NCI-H510A (cell line): ENCODE measurements at places on chromosomes 16 and 17.

DNA sequence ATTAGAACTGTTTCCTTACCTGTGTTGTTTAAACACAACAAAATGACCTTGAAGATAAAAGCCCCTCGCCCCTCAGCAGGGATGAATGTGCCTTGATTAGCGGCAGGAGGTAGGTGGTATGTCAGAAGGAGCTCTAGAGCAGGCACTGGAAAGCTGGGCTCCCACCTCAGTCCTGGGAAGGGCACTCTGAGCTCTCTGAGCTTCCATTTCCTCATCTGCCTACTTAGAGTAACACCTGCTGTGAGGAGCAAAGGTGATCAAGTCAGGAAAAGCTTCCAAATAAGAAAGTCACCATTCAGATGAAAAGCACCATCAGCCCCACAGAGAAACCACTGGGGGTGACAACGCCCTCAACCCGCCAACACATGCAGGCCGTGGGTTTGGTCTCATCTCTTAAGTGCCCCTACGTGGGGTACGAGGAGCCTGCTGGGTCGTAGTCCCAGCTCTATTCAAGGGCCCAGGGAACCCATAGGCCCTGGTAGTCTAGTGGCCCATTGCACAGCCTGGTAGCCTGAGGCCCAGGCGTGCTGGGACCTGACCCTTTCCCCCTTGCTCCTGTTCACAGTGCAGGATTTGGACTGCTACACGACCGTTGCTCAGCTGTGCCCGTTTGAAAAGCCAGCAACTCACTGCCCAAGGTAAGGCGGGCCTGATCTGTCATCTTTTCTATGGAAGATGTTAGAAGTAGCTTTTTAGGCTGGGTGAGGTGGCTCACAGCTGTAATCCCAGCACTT lies 57.3 kb downstream of the CRISPLD2 start:
- DNase-seq = no peak

GRCh38 chr17:68200689-68201417 lies 47.0 kb upstream of the AMZ2 start:
- DNase-seq = peak; percentile 74

DNA sequence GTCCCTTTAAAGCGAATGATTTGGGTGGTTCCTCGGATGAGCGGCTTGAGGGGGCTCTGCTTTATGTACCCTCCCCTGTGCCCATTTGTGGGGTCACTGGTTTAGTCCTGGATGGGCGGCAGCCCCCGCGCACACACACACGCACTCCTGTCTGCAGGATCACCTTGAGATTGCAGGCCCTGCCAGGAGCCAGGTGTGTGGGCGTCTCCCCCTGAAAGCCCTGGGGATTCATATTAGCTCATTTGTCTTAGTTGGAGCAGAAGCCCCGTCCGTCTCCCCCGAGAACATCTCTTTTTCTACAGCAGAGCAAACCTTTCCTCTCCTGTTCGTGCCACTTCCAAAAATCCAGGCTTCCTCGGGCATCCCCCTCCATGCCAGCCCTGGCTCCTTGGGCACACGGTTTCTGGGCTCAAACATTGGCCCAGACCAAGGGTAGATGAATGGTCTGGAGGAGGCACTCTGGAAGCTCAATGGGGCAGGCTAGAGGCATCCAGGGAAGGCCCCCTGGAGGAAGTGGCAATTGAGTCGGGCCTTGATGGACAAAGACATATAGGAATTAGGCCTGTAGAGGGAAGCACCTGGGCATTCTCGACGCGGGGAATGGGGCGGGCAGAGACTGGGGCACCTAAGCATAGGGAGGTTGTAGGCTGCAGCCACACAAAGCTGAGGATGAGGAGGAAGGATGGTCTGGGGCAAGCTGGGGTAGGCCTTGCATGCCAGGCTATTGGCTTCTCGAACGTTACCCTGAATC lies 218.5 kb upstream of the GSE1 start:
- no peak for DNase-seq

GRCh38 chr16:11833951-11834695 lies 17.2 kb downstream of the RSL1D1 start:
- DNase-seq = no peak

- peak; percentile 68 for DNase-seq
Observed at GRCh38 chr17:42979511-42980273, at the start of gene PTGES3L. TSS of gene PTGES3L (minus strand) at chr17:42980080. CDS start at chr17:42980053, 27 bp downstream.

GRCh38 chr16:81440888-81441761 lies 3.5 kb upstream of the CMIP start:
- DNase-seq = no peak

GRCh38 chr17:79406316-79406715 lies 204.5 kb downstream of the RBFOX3 start:
- no peak for DNase-seq

DNA sequence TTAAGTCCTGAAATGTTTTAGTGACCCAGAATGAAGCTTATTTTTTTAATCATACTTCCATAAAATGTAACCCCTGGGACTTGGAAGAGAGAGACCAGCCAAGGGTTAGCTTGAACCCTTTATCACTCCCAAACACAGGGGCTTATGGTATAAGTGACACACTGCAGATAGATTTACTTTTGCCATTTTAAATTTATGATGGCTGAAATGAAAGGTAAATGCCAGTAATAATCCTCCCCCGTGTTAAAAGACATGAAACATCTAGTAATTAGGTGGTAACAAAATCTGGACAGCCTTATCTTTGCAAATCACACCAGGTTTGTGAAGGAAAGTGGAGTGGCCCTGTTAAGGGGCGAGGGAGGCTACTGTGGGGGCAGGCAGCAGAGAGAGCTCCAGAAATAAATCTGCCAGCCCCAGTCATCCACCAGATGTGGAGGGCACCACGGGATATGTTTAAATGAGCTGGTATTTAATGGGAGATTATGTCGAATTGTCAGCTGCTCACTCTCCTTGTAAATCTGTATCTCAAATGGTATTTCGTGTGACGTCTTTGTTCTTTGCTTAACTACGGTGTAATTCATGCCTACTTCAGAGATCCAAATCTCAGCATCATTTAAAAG lies 326.5 kb downstream of the WWOX start:
- no peak for DNase-seq

DNA sequence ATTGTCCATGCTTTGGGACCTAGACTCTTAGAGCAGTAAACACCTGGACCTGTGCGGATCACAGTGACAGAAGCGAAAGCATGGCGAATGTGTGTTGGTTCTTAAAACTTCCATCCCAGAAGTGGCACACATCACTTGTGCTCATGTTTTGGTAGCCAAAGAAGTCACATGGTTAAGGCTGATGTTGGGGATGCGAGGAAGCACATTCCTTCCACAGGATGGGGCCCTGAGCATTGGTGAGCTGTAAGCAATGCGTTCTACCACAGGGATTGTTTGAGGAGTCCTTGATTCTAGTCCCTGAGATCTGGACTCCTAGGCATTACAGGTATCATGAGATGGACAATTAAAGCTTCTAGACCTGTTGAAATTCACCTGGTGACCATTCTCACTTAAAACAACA lies 375.9 kb downstream of the UTP18 start:
- no peak for DNase-seq

GRCh38 chr17:39054111-39054645 lies 87.0 kb upstream of the FBXO47 start:
- DNase-seq = no peak

GRCh38 chr16:56190048-56190676 lies 1.1 kb upstream of the GNAO1 start:
- DNase-seq = no peak

GRCh38 chr17:57569853-57570252 lies 175.2 kb downstream of the CCDC182 start:
- DNase-seq = no peak

DNA sequence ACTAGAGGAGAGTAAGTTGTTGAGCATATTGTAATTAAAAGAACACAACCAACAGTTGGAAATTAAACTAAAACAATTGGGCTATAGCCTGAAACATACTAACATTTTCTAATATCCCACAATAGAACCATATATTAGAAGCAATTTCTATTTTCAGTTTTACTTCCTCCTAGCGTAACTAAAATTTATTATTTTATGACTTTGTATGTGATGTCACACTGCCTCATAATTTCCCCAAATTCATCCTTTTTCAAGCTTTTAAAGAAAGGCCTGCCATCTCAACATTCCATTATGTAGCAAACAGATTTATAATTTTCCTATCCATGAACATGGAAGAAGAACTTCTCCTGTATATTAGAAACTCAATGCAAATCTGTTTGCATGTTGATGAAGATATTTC lies 110.2 kb downstream of the HS3ST3A1 start:
- DNase-seq = no peak

DNA sequence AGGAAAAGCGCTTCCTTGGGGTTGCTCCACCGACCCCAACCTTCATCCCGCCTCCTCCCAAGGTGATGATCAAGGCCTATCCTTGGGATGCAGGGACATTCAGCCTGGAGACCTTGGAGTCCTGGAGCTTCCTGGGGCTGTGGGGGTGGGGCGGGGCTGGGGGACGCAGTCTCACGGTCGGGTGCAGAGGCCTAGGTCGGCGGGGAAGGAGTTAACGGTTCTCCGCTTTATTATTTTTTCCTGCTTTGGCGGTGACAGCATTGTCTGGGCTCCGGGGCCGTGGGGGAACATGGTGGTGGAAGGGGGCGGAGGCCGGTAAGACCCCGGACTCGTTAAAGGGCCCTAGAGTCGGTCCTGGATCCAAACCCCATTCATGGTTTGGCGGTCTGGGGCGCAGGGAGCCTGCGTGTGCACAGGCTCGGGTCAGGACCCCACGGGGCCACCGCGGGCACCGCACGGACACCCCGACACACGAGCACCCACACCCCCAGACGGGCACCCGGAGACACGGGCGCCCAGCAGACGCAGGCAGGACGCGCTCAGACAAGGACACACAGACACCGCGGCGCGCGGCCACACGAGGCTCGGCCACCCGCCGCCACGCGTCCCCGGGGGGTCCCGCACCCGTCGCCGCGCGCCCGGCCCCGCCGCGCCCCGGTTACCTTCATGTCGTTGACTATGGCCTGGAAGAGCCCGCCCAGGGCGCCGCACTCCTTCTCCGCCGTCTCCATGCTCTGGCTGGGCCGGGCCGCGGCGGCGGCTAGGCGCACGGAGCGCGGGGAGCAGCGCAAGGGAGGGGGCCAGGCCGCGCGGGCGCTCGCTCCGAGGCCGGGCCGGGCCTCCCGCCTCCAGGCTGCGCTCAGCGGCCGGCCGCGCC lies 554 bp downstream of the MTSS2 start:
- DNase-seq = no peak

GRCh38 chr17:67490471-67490870 lies 113.4 kb downstream of the PITPNC1 start:
- no peak for DNase-seq

DNA sequence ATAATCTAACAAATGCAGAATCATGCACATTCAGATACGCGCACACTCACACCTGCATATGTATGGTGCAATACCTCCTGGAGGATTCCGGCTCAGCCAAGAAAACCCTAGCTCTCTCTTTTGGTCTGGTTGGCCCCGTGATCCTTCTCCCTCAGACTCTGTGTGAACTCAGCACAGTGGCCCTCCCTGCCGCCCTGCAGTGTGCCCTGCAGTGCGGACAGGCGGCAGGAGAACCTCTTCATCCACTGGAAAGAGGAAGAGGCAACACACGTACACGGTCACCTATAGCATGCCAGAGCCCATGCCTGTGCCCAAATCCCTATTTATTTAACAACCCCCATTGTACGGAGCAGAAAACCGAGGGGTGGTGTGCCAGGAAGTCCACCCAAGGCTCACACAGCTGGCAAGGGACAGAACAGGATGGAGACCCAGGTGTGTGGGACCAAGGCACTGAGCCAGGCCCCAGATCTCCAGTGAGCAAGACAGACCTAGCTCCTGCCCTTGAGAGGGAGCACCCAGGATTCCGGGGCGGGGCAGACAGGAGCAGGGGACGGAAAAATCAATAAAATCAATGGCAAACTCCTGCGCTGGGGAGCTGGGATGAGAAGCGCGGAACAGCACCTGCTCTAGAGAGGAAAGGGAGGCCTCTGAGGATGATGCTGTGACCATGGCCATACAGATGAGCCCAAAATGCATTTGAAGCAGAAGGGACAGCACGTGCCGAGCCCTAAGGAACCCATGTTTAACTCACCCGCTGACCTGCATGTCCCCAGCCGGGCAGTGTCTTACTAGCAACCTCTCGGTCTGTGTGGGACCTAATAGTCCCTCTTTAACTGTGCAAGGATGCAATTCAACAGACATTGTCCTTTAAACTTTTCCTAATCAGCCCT lies 54.7 kb upstream of the CIBAR2 start:
- DNase-seq = no peak

GRCh38 chr17:82830249-82830661 lies 9.6 kb downstream of the ZNF750 start:
- DNase-seq = peak; percentile 82

GRCh38 chr16:68902003-68902968 lies 59.0 kb downstream of the TANGO6 start:
- peak; percentile 59 for DNase-seq

DNA sequence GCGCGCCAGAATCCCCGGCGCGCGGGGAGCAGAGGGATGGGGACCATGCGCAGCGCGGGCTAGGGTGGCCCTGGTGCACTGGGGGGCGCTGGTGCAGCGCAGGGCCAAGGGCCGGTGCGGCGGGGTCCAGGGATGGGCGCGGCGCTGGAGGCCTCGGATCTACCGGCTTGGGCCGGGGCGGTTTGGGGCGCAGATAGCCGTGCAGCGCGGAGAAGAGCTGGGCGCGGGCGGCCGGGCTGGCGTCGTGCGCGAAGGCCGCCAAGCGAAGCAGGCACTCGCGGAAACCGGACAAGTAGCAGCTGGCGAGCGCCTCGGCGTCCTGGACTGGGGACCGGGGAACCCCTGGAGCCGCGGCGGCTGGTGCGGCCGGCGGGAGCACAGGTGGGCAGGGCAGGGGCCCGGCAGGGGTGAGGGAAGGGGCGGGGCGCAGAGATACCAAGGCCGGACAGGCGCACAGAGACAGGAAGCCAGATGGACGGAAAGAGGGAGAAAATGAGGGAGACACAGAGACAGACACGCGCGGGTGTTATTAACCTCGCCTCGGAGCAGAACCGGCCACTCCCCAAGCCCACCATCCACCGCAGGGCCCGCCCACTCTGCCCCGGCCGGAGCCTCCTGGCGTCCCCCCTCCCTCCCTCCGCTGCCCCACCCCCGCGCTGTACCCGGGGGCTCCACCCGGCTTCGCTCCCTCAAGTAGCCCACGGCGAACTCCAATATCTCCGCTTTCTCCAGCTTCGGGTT lies 2.1 kb downstream of the HES7 start:
- DNase-seq = peak; percentile 27

- no peak for DNase-seq
Observed at GRCh38 chr16:26169473-26169872, 477.7 kb downstream of the HS3ST4 start.

- no peak for DNase-seq
Observed at GRCh38 chr16:324451-325334, 27.8 kb downstream of the AXIN1 start.

GRCh38 chr17:48162946-48163506 lies 55.5 kb downstream of the SNX11 start:
- DNase-seq = no peak
